Kidney epithelial cell (primary cell): ENCODE measurements at places on chromosomes 5 and 9. TPM values are rescaled to one million over a fixed set of nuclear protein-coding genes. Genes with fewer than 3 reads are reported as not detected.

DNA sequence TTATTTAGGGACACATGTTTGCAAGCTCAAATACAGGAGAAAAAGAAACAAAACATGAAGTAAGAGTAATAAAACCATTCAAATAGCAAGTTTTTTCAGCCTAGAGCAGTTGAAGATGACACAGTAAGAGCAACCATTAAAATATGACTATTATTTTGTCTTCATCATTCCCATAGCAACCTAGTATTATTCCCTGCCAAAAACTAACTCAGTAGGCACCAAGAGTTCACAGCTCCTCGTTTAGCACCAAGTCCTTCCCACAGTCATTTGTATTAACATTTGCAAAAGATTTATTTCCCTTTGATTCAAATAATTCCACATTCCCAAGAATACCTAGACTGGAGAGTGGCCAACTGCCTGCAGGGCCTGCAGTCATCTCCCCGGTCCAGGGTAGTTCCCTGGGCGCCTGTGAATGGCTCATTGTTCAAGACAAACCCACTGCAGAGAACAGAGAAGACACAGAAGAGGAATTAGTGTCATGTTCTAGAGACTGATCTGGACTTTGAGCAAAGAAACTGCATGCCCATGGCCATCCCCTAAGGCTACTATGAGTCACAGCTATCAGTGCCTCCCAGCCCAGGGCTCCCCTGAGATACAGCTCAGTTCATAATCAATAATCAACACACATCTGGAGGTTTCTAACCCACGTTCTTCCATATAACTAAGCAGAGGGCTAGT, 139.1 kb upstream of the MAP3K1 start:
- no peak for DNase-seq

ZMAT2 gene
- total RNA-seq, result 27.2 and 42.4 TPM in 2 replicates

ORM2 gene
- not detected in 2 replicates for total RNA-seq

DNA sequence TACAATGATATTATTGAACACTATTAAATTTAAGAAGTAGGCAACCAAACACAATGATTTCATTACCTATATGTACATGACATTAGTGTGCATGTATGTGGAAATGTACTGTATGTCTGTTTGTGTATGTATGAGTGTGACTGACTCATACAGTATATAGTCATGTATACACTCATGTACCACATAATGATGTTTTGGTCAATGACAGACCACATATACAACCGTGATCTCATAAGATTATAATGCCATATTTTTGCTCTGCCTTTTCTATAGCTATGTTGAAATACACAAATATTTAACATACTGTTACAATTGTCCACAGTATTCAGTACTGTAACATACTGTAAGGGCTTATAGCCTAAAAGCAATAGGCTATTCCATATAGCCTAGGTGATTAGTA, 19.7 kb downstream of the SVEP1 start:
- no peak for DNase-seq

GRCh38 chr5:132677682-132678400, 4.1 kb downstream of the IL4 start:
- no peak for DNase-seq

GRCh38 chr5:179227229-179227579, 118.1 kb downstream of the ADAMTS2 start:
- no peak for DNase-seq

GRCh38 chr5:78001197-78001596, 225.1 kb upstream of the TBCA start:
- DNase-seq, result no peak

SHOC1 gene
- not detected in 2 replicates for total RNA-seq

IRX2 gene
- total RNA-seq, result 2.8 and 5.5 TPM in 2 replicates

GABBR2 gene
- total RNA-seq, result 9.7 and 10.8 TPM in 2 replicates

DNA sequence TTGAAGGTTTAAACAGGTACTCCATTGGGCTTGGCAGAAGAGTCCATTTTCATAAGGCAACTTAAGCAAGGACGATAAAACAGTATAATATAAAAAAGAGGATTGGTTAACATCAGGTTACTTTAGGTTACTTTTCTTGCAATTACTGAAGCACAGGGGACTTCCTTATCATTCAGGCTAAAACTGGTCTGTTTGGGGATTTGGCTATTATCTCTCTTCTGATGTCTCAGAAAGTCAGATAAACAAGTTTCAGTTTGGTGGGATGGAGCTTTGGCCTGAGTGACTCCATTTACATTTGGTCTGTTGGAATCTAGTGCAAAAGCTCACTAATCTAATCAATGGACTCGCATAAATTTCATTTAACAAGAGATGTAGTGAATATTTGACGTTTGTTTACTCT, 8.0 kb downstream of the GAPT start:
- no peak for DNase-seq

- no peak for DNase-seq
Measured at GRCh38 chr5:90696153-90696552, 137.6 kb downstream of the ADGRV1 start.

DNA sequence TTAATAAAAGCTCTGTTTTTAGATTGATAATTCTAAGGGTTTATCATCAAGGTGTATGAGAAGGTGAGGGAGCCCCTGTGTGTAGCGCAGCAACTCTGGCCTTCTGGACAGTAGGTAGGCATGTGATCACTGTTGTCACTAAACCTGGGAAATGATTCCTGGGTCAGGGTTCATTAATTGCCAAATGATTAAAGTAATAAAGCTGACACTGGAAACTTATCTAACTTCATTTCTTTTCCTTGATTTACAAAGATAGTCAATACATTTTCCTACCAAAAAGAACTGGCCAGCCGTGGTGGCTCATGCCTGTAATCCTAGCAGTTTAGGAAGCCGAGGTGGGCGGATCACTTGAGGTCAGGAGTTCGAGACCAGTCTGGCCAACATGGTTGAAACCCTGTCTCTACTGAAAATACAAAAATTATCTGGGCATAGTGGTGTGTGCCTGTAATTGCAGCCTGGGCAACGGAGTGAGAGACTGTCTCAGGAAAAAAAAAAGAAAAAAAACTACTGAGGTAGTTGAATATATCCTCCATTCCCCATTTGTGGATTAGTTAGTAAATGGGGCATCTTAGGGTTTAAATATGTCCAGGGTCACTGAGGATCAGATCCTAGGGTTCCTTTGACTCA, 2.4 kb downstream of the EHMT1 start:
- DNase-seq, result no peak

MARCOL gene
- not detected in 2 replicates for total RNA-seq

CEL gene
- 0.68 and 1.2 TPM in 2 replicates for total RNA-seq

MUSK gene
- total RNA-seq, result not detected in 2 replicates

DNA sequence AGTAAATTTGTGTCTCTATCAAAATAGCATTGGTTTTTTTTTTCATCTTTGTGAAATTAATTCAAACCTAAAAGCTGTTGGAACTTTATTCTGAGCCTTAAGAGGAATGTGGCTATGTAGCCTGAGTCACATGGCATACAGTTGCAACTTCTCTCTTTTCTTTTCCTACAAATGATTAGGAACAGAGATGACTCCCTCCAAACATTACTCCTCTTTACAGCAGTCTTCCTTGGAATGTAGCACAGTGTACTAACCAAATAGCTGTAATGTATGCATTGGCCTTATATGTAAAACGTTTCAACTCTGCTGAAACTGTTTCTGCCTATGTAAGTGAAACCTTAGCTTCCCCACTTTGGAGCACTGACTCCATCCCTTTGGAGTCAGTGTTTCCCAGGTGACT, 100.9 kb upstream of the MAP1B start:
- no peak for DNase-seq

GRCh38 chr5:145936401-145937131, at the start of gene SH3RF2:
TSS of gene SH3RF2 (plus strand) at chr5:145936578. CDS start at chr5:145937929, 1,351 bp downstream.
- DNase-seq, result peak; percentile 59

- peak; percentile 61 for DNase-seq
Measured at GRCh38 chr9:97598461-97599288, 34.5 kb downstream of the TSTD2 start.
